ENCODE measurements at places on chromosomes 11 and 22.

DNA sequence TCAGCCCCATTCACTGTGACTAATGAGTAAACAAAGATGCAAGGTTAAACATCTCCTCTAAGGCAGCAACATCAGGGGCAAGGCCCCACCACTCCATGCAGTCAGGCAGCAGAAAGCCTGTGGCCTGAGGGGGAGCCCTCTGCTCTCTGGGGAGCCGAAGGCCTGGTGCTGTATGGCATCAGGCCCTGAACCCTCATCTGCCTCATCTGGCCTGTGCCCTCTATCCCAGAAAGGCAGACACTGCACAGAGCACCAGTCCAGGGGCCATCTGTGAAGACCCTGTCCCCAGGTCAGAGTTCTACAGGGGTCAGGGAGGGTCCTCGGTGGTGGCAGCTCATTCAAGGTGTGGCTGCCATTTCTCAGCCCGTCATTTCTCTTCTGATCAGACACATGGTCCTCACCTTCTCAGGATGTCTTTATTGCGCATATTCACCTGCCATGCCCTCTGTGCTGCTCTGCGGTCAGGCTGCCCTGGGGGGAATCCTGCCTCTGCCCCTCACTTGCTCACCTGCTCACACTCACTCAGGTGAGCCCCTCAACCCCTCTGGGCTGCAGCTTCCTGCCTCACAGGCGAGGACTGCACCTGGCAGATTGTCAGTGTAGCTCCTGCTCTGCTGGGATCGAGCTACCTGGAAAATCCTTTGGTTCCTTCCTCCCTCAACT, 103.1 kb upstream of the PITPNB start:
- no peak for DNase-seq

DNA sequence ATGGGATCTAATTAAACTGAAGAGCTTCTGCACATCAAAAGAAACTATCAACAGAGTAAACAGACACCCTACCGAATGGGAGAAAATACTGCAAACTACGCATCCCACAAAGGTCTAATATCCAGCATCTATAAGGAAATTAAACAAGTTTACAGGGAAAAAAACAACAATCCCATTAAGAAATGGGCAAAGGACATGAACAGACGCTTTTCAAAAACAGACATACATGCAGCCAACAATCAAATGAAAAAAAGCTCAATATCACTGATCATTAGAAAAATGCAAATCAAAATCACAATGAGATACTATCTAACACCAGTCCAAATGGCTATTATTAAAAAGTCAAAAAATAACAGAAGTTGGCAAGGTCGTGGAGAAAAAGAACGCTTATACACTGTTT, 117.5 kb downstream of the FCHSD2 start:
- DNase-seq: no peak

GRCh38 chr11:61106296-61106695, 4.0 kb downstream of the CD5 start:
- no peak for DNase-seq

- no peak for DNase-seq
These were observed 267.2 kb downstream of the RAB38 start for GRCh38 chr11:87908086-87908485.

DNA sequence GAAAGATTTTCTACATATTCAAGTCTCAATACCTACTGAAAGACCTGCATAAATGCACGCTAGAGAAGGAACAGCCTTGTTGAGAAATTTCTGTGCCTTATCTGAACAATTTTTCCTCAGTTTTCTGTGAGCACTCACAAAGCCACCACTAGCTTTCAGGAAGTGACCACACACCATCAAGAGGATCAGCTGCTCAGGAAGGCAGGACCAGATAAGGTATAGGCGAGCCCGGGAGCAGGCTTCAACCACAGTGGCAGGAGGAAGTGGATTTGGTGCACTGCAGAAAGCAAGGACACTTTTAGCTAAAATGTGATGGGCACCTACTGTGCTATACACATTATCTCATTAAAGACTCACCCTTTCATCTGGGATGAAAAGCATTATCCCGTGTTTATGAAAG, 220.8 kb downstream of the RAB38 start:
- no peak for DNase-seq

- DNase-seq: no peak
These were observed 25.0 kb upstream of the SLC5A1 start for GRCh38 chr22:32018056-32018455.

- DNase-seq: no peak
These were observed 323.6 kb upstream of the SYN3 start for GRCh38 chr22:33381531-33382406.

- DNase-seq: no peak
These were observed 46.2 kb downstream of the C11orf58 start for GRCh38 chr11:16784666-16785065.

- DNase-seq: no peak
These were observed at the start of gene GRK2 for GRCh38 chr11:67266449-67267187. Gene GRK2, plus strand, starts transcription at chr11:67266473. Its CDS starts 227 bp downstream, at chr11:67266700.

- no peak for DNase-seq
These were observed 101.4 kb downstream of the SYT9 start for GRCh38 chr11:7353100-7353499.
